ENCODE measurements at places on chromosomes 2 and 18.
A peak's percentile ranks its signal among the peaks of the same experiment; 100 is the strongest.

DNA sequence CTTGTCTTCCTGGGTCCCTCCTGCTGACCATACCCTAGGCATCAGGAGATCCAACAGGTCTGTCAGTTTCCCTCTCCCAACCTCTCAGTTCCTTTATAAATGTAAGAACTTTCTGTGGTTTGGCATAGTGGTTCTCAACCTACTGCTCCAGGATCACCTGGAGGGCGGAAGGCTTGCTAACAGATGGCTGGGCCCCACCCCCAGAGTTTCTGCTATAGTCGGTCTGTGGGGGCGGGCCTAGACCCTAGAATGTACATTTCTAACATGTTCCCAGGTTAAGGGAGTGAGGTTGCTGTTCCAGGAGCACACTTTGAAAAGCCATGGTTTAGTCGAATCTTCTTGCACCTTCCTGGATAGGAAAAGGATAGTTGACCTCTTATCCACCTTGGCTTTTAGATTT lies 37.0 kb downstream of the HK2 start:
- DNase-seq: no peak

- no peak for DNase-seq
Measured at GRCh38 chr2:144521686-144522085, 1.8 kb upstream of the ZEB2 start.

DNA sequence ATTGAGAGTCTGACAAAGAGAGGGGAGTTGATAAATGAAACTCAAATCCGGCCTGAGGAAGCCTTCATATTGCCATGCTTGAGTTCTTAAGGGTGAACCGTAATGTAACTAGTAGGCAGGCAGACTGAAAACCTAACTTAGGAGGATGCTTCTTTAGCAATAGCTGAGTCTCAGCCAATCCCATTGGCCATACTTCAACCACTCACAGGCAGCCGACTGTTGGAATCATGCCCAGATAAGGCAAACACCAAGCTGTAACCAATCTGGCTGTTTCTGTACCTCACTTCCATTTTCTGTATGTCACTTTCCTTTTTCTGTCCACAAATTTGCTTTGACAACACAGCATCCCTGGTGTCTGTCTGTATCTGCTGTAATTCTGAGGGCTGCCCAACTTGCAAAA lies 39.5 kb downstream of the TPRKB start:
- DNase-seq: no peak

DNA sequence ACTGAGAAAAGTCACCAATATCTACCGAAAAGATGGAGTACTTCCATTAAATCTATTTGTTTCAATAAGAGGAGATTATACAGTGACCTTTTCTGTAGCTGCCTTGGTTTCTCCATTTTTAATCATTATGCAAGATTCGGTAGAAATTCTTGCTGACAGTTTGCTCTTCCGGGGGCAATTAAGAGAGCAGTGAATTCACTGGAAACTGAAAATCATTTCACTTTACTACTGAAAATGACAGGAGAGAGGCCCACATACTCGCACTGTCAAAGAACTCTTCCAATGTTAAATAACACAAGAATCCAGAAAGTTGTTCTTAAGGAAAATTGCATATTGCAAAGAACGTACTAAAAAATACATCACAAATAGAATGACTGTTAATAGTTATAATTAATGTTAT lies 699.3 kb downstream of the CBLN2 start:
- DNase-seq: no peak

- no peak for DNase-seq
Measured at GRCh38 chr2:179787601-179788000, 73.8 kb downstream of the ZNF385B start.

DNA sequence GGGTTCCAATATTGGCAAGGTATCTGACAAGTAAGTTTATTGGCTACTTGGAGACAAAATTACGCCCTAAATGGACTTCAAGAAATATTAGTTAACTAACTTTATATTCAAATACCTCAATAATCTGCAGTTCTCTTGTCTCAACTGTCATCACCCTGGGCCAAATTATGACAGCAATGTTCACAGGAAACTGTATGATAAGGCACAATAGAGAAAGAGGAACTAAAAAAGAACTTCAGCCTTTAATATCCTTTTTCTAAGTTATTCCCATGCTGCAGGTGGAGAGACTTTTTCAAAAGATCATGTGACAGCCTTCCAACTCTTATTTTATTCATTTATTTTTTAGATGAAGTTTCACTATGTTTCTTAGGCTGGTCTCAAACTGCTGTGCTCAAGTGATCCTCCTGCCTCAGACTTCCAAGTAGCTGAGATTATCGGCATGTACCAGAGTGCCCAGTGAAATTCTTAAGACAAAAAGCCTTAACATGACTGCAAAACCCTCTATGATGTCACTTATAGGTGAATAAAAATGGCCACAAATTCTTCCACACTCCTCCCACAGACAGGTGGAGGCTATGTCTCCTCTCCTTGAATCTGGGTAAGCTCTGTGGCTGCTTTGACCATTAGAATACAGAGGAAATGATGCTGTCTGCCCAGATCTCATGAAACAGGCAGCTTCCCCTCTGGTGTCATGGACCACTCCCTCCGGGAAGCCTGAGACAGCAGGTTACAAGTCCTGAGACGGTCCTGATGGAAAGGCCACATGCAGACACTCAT lies 211.0 kb downstream of the TGIF1 start:
- DNase-seq: no peak

DNA sequence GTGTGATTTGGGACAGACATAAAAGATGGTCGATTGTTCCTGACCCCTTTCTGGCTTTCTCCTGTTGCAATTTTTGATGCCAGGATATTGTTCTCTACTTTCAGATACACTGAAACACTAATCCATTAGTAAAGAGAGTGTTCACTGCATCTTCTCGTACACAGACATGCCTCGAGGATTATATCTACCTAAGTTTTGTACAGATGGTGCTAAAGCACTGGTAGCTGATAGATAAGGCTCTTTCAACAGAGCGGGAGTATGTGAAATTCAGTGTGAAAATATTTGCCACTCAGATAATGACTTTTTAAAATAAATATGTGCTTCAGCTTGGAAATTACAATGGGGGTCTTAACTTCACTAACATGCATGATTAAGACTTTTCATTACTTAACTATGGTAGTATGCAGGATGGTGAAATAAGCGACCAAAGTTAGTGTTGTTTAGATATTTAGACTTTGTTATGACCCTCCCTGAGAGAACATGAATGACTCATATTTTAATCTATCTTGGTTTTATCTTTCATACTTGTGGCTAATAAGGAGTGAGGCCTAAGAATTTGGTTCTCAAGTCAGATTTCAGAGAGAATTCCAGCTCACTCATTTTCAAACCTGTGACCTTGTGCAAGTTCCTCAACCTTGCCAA lies 474.9 kb downstream of the NRXN1 start:
- DNase-seq: no peak

DNA sequence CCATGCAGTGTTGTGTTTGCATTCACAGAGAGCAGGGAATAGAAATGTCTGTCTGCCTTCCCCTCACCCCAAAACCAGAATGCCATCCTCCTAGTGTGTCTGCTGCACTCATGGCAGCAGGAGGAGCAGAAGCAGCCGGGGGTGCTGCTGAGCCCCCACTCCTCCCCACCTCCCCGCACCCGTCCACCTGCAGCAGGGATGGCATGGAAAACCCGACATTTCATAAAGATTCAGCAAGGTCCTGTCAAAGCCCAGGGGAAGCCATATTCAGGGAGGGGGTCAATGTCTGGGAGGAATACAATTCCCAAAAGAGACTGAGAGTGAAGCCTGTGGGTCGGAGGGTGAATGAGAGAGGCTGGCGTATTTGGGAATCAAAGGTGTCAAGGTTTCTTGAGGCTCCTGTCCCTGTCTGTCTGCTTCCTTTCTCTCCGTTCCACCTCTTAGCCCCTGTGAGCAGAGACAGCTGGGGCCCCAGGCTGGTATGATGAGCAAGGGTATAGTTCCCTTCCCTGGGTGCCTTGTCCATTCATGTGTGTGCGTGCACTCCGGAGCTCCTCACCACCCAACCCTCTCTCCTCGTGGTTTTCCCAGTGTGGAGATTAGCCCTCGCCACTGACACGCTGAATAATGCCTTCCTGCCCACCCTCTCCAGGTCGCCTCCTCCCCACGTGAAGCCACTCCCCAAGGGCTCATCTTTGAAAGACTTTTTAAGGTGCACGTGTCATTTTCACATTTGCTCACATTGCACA lies 133.5 kb upstream of the ZNF236 start:
- no peak for DNase-seq

DNA sequence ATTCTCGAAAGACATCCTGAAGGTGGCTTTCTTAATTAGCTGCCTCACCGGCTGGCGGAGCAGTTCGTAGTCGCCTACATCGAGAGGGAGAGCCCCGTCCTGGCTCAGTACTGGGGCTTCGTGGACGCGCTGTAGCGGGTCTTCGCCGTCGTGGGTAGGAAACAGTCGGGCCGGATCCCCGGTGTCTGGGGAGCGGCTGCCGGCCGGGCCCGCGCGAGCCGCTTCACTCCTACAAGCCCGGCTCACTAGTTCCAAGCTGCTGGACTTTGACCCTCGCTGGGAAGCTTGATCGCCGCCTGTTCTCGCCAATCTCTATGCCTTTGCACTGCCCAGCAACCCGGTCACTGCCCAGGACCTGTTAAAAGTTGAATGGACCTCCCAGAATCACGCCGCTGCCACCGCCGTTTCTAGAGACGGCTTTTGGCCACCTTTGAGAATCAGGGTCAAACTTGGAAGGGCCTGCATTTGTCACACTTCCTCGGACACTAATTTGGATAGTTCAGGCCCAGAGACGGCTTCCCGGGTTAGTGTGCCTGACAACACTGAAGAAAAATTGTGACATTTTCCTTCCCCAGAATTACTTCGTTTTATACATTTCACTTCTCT lies 41.4 kb upstream of the AKAIN1 start:
- DNase-seq: no peak

- no peak for DNase-seq
Measured at GRCh38 chr2:166000401-166000800, 46.8 kb upstream of the TTC21B start.

- no peak for DNase-seq
Measured at GRCh38 chr2:119267604-119268003, 44.0 kb downstream of the STEAP3 start.

GRCh38 chr2:191245046-191245868 lies at the start of gene MYO1B:
TSS of gene MYO1B (plus strand) at chr2:191245404. CDS start at chr2:191276896, 31,492 bp downstream.
- DNase-seq: peak; percentile 27

DNA sequence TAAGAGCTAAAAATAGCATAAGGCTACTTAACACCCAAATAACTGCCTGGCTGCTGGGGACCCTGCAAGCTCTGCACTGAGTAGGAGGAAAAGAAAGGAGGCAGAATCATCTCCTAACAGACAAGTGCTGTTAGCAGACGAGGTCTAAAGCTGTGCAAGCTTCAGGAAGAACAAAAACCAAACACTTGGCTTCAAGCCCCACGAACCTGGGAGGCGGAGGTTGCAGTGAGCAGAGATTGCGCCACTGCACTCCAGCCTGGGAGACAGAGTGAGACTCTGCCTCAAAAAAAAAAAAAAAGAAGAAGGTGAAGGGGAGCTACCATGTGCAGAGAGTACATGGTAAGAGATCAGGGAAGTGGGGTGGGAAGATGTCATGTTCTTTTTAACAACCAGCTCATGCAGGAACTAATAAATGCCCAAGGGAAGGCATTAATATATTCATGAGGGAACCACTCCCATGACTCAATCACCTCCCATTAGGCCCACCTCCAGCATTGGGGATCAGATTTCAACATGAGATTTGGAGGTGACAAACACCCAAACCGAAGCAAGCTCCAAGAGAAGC lies 28.8 kb upstream of the INO80C start:
- DNase-seq: no peak

- DNase-seq: no peak
Measured at GRCh38 chr2:59074071-59074470, 832.9 kb upstream of the FANCL start.

GRCh38 chr18:64365106-64365505 lies 216.2 kb upstream of the LINC00305 start:
- no peak for DNase-seq

DNA sequence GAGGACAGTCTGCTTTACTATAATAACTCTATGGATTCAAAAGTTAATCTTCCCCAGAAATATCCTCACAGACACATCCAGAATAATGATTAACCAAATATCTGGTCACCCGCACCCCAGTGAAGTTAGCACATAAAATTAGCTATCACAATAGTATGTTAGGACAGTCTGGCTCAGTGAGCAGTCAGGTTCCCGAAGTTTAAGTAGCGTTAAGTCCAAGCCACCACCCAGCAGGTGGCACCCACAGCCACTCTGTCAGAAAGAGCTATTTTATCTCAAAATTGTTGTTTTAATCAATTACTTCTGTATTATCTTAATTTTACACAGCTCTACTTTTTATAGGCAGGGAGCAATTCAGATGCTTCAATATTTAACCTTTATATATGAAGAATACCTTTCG lies 537.5 kb downstream of the MBD2 start:
- no peak for DNase-seq

GRCh38 chr2:3738454-3738853 lies 35.1 kb downstream of the DCDC2C start:
- DNase-seq: no peak

GRCh38 chr2:176291809-176292283 lies 22.6 kb downstream of the MTX2 start:
- no peak for DNase-seq

GRCh38 chr2:11079136-11079824 lies 76.0 kb upstream of the SLC66A3 start:
- DNase-seq: peak; percentile 74

DNA sequence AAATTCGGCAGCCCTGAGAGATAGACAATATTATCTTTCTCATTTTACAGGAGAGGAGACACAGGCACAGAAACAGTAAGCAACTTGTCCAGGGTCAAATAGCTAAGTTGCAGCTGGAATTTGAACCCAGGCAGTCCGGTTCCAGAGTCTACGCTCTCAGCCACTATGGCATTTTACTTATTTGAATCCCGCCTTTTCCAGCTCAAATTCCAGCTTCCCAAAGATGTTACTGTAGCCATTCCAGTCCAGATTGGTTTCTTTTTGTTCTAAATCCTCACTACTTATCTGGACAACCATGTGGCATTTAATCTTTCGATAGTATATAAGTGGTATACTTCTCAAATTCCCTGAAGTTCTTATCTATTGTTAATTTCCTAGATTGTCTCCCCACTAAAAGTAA lies 125.7 kb downstream of the NBAS start:
- no peak for DNase-seq

- DNase-seq: no peak
Measured at GRCh38 chr2:105291981-105292380, 37.6 kb downstream of the TGFBRAP1 start.

DNA sequence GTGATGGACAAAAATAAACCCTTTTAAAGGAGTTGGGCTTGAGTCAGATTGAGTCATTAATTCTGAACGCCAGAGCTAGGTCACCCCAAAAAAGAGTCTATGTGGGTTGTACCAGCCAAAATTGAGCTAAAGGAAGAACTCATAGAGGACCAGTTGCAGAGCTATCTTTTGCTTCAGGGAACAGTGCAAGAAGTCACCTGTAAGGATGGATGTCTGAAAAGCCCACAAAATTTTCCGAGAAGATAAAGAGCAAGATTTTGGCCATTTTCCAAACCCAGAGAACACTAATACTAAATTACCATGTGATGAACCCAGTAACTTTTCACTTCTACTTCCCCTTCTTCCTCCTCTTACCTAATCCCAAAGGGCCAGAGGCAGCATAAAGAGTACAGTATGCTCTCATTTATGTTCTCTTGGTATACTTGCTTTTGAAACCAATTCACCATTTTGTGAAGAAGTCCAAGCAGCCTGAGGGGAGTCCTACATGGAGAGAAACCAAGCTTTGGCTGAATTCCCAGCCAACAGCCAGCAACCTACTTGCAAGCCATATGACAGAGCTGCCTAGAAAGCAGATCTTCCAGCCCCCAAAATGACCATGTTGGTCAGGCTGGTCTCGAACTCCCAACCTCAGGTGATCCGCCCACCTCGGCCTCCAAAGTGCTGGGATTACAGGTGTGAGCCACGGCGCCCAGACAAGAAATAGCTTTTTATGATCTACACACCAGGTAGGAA lies 551.7 kb downstream of the SATB2 start:
- DNase-seq: no peak

GRCh38 chr2:12514631-12515437 lies 201.9 kb upstream of the TRIB2 start:
- no peak for DNase-seq
